AG08395 (cell line): ENCODE measurements at places on chromosomes 4 and X.

- DNase-seq, result no peak
Observed at GRCh38 chr4:7915875-7916242, 23.8 kb downstream of the AFAP1 start.

- no peak for DNase-seq
Observed at GRCh38 chr4:100461807-100462605, 55.8 kb downstream of the EMCN start.

DNA sequence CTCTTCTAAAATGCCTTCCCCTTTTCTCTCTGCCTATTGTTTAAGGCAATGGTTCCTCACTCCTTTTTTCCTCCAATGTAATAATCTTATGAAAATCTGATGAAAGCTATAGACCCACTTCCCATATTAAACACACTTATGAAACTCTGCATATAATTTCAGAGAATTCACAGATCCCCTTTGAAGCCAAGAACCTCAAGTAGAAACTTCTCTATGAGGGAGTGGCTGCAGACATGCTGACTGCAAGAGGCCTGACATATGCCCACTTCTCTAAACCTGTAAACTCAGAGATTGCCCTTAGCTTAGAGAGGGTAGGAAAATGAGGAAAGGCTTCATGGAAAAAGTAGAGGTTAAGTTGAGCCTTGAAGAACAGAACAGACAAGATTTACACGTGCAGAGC is 37.6 kb downstream of the TAB3 start:
- no peak for DNase-seq

- no peak for DNase-seq
Observed at GRCh38 chr4:166064721-166065120, 191.7 kb downstream of the TLL1 start.

GRCh38 chrX:80792205-80792604 is 17.5 kb downstream of the BRWD3 start:
- no peak for DNase-seq

DNA sequence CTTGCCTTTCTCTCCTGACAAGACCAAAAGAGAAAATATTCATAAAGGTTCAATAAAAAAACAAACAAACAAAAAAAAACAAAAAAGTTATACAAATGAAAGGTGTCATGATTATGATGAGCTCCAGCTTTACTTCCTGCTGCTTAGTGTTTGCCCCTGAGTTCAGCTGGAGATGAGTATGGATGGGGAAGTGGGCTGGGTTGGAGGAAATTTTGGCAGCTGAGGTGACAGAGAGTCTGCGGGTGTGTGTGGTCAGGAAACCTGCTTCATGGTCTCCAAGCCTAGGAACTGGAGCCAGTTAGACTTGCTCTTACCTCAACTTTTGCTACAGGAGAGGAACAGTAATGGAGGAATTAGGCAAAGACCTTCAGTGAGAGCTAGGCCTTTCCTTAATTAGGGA is 4.3 kb upstream of the CYSLTR1 start:
- DNase-seq, result no peak

DNA sequence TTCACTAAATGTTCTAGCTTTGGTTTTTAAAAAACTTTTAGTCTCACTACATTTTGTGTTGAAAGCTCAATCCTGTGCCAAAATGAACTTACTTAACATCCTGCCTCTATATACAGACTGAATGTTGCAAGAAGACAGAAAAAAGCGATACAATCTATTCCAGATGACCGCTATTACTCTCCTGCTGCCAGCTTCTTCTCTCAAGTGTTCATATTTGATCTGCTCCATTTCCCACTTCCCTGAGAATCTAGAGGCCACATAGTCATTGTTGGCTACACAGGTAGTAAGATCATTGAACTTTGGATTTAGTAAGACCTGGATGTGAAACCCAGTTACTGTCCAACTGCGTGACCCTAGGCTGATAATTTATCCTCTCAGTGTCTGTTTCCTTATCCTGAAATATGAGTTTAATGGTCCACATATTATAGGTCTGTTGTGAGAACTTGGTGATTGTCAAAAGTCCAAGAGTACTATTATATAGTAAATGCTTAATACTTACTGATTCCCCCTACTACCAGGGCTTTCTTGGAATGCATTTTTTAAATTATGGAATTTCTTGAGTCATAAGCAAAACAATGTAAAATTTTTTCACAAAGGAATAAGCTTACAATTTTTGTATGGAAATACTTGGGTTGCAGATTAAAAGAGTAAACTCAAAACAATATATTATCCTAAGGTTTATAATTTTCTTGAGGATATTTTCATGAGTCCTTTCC is 976.8 kb upstream of the ADGRL3 start:
- DNase-seq, result no peak

- DNase-seq, result no peak
Observed at GRCh38 chr4:168708108-168708507, 211.3 kb downstream of the PALLD start.

- peak; percentile 89 for DNase-seq
Observed at GRCh38 chr4:55345980-55346850, at the start of gene SRD5A3. TSS of gene SRD5A3 (plus strand) at chr4:55346242. CDS start at chr4:55346337, 95 bp downstream.

DNA sequence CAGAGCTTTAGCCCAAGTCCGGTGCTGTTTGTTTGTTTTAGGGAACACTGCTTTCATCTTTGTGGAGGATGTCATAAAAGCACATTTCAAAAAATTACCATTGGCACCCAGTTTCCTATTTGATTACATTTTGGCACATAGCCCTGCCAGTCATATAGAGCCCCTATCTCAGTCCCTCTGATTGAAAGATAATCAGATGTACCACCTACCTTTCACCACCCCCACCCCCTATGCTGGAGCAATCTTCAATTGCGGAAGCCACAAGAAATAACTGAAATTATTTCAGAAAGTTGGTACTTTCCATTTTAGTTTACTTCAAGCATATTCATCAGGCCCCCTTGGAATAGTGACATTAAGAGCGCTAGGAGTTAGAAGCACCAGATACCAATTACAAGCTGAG is 136.7 kb upstream of the RPL34 start:
- DNase-seq, result no peak

DNA sequence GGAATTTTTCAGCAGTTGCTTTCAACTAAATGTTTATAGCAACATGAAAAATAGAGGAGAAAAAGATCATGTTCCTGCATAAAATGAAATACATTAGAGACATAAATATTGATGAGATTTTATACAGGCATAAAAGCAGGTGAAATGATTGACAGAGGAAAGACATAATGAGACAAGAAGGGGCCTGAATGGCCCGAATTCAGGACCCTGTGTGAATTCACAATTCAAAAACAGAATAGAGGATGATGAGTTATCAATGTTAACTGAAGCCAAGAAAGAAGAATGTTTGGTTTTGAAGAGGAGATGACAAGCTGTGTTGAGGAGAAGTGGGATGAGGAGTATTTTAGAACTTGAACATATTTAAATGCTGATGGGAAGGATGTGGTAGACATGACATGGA is 371.1 kb downstream of the FBXO8 start:
- no peak for DNase-seq
